LoVo (cell line): ENCODE measurements at places on chromosomes 4 and X.

DNA sequence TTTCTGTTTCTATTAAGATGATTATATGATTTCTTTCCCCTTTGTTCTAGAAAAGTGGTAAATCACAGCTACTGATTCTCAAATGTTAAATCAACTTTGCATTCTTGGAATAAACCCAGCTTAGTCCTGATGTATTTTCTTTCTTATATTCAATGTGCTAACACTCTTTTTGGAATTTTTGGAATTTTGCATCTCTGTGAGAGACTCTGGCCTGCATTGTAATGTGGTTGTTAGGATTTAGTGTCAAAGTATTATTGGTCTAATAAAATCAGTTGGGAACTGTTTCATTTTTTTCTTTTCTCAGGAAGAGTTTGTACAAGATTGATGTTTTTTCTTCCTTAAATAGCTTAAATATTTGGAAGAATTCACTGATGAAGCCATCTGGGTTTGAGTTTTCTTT is 109.6 kb downstream of the KIT start:
- DNase-seq = no peak

GRCh38 chrX:30253257-30253656 is 6.3 kb downstream of the MAGEB1 start:
- DNase-seq = no peak

DNA sequence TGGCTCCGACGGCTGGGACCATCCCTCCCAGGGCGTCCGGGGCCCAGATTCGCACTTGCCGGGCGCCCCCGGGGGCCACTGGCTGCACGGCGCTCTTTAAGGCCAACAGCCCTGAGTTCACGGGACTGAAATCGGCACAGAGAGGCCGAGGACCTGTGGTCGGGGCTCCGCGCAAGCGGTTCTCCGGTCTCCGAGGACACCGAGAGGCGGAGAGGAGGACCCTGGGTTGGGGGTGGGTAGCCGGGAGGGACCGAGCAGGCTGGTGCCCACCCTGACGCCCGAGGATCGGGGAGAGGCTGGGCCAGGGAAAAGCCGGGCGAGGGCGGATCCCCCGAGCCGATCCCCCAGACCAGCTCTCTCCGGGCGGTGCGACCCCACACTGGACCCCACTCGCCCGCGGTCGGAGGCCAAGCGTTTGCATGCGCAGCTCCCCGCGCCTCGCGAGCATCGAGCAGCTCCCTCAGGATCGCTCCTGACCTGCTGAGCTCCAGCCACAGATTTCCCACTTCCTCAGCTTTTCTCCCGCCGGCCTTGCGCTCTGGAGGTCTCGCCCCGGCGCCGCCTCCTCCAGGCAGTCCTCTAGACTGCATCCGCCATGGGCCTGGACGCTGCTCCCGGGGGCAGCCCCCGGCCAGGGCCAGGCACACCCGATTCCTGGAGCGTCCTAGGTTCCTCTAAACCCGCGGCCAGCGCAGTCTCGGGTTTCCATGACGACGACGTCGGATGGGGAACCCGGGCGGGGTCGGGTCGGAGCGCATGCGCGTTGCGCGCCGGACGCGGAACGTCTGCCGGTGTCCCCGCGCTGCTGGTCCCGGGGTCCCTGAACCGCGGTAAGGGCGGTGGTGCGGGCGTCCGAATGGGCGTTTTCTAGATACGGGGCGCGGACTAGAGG is 17.6 kb upstream of the NAT8L start:
- peak; percentile 86 for DNase-seq

GRCh38 chr4:243426-243825 is 61.8 kb downstream of the ZNF732 start:
- DNase-seq = no peak

- DNase-seq = no peak
Measured at GRCh38 chr4:153465615-153466080, 512 bp upstream of the TMEM131L start.

- DNase-seq = peak; percentile 16
Measured at GRCh38 chrX:100994352-100995281, 25.1 kb downstream of the ARL13A start.

GRCh38 chr4:43855283-43855682 is 593.3 kb downstream of the KCTD8 start:
- no peak for DNase-seq

DNA sequence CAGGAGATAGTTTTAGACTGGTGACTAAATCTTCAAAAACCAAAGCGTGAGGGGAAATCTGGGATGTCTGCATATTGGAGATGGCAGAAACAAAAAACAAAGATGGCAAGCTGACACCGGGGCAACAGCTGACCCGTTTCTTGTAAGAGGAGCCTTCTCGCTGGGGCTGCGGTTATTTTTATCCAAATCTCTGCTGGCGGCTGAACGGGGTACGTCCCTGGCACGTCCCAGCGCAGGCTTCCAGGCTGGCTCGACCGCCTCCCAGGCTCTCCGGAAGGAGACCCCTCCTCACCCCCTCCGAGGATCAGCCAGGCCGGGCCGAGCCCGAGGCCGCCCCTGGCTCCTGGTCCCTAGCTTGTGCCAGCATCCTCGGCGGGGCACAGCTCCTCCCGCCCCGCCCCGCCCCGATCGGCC is 403 bp downstream of the SGCB start:
- no peak for DNase-seq

DNA sequence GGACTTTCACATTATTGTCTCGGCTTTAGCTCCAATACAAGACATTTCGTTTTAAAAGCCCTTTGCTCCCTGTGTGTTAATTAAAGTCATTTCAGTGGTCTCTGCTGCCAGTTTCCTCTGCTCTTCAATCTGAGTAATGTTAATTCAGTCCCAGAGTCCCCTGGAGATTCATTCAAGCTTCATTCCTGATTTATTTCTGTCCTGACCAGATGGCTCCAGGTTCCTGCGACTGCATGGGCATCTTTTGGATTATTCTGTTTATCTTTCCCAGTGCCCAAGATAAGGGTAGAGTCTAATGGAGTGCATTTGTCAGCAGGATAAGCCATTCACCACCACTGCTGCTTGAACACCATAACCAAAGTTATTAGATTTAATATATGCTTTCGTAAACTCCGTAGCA is 6.1 kb upstream of the PAGE1 start:
- DNase-seq = no peak

- no peak for DNase-seq
Measured at GRCh38 chr4:101693842-101694398, 96.6 kb upstream of the BANK1 start.

DNA sequence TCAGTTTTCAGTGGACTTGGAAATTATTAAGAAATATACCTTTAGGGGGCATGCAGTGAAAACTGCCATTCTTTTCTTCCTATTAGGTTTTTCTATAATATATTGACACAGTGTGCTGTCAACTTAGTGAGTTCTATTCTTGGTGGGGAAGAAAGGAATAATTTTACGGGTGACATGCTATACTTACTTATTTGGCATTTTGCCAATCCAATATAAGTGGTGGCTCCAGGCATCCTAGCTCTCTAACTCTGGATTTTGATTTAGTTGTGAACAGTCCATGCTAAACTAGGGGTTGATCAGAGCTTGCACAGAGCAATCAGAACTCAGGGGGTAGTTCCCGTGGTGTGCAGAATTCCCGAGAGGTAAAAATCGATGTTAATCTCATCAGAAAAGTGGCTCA is 277.7 kb upstream of the FTHL17 start:
- DNase-seq = no peak

DNA sequence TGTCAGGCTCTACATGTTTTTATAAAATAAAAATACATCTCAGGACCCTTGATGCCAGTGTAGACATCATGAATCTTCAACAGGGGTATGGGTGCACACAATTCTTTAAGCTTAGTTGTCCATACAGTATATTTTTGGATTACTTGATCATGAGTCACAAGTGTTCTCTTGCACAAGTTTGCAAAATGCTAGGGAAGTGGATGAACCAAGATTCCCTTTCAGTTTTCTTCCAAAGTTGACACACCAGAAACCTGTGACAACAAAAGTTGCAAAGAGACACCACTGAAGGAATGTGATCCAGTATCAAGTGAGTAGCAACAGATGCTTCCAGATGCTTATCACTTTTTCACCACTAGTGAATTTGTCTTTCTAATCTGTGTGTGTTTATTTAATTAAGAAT is 1021.2 kb downstream of the PCDH7 start:
- DNase-seq = no peak

GRCh38 chr4:183758758-183759447 is 99.8 kb downstream of the TRAPPC11 start:
- DNase-seq = no peak

DNA sequence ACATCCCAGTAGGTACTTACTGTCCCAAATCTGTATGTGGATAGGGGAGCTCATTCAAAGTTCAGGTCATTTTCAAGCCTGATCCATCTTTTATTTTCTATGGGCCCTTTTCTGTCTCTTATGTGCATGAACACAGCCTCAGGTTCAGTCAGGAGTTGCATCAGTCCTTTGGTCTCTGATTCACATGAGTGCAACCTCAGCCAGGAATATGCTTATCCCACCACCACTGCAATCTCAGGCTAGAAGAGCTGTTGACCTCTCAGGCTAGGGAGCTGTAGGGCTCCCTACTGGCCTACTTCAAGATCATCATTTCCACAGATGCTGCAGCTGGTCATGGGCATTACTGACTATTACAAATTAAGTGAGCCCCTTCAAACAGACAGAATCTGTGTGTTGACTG is 27.2 kb downstream of the AASDH start:
- DNase-seq = no peak

GRCh38 chr4:157271166-157271869 is 50.8 kb downstream of the GRIA2 start:
- peak; percentile 19 for DNase-seq

GRCh38 chr4:30912098-30912714 is 192.0 kb downstream of the PCDH7 start:
- DNase-seq = no peak

GRCh38 chrX:134460862-134461220 is 876 bp downstream of the HPRT1 start:
- DNase-seq = no peak

GRCh38 chrX:120015145-120016067 is 62.1 kb downstream of the RHOXF2B start:
- DNase-seq = no peak

DNA sequence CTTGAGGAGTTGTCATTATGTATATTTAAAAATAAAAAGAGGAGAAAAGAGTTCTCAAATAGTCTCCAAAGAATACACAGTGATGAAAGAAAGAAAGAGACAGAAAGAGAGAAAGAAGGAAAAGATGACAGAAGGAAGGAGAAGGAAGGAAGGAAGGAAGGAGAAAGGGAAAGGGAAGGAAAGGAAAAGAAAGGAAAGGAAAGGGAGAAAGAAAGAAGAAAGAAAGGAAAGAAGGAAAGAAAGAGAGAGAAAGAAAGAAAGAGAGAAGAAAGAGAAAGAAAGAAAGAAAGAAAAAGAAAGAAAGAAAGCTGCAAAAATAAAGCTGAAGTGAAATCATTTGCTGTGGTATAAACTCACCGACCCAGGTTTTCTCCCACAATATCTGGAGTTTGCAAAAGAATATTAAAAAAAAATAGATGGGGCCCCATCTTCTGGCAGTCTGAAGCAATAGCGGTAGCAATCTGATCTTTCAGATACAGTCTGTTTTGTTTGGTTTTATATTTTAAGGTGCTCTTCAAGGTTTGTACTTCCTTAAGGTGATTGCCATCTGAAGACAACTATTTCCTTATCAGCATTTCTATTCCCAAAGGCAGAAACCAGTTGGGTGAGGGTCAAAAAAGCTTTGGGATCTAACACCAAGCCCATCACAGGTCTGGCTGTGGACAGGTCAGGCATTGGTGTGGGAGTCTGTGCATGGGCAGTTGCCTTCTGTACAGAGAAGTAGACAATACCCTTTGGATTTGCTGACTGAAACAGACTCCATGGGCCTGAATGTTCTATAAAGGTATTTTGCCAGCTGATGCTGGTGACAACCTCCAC is 160.4 kb downstream of the CPEB2 start:
- DNase-seq = peak; percentile 36

- DNase-seq = no peak
Measured at GRCh38 chrX:30858098-30858497, 31.0 kb downstream of the TAB3 start.

GRCh38 chr4:3762753-3763549 is 3.2 kb upstream of the ADRA2C start:
- DNase-seq = no peak

DNA sequence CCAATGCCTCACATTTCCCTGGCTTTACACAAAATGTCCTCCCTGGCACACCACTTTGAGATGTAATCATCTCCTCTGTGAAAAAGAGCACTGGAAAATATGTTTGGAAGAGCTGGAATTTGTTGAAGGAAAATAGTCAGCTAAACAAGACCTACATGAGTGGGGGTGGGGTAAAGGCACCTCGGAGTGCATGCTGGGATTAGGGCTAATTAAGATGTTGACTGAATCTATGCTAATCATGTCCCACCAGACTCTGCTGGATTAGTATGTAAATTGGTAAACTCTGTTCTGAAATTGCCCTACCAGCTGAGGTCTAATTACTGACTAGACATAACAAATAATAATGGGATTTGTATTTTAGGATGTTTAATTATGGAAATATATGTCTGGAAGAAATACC is 46.8 kb upstream of the MID1 start:
- no peak for DNase-seq

GRCh38 chrX:85203461-85203970 is 40.1 kb downstream of the SATL1 start:
- no peak for DNase-seq

GRCh38 chr4:41060352-41061334 is 153.7 kb downstream of the APBB2 start:
- DNase-seq = no peak

DNA sequence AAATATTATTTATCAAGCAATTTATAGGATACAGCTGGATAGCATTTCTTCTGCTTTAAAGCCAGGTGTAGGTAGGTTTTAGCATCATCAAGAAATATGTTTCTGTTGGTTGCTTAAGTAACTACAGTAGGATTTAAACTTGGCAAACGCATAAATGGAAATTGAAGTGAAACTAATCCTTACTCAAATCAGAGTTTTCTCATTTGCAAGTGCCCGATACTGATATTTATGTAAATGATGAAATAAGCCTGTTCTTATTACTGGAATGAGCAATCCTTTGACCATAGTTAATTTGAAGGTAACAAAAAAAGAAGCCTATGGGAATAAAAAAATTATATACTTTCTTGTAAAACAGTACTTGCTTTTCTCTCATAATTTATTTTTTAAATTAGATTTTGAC is 23.2 kb upstream of the PIGA start:
- DNase-seq = no peak
